NCI-H774 (cell line): ENCODE measurements at places on chromosomes 7 and 10.

DNA sequence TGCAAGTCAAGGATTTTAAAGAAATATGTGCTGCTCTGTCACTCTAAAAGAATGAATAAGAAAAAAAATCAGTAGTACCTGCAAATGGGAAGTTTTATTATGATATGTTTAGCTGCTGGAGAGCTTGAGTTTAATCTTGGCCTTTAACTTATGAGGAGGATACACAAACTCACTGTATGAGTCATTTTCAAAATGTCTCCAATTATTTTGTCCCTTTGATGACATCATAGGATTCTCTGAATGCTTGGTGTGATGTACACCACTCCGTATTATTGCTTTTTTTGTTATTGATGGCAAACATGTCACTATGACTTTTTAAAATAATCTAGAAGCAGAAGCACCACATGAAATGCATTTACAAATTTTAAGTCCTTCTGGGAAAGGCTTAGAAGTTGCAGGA lies 125.8 kb downstream of the RALA start:
- no peak for DNase-seq

GRCh38 chr7:30694218-30694745 lies 12.0 kb upstream of the CRHR2 start:
- DNase-seq: no peak

- peak; percentile 66 for DNase-seq
Measured at GRCh38 chr7:10181996-10182395, 791.7 kb upstream of the PHF14 start.

DNA sequence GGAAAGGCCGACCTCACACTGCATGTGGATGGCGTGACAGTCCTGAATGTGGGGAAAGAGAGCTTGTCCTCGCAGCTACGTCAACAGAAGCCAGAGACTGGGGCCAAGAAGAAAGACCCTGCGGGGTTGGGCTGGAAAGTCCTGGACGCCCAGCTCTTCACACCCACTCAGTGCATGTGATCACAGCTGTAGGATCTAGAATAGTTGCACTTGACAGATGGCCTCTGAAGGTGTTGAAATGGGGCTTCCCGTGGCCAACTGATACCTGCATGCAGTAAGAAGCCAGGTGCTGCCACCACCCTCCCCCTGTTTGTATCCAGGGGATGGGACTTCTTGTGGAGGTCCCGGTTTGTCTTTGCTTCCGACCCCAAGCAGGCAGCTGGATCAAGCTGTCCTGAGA lies 34.1 kb upstream of the OCM2 start:
- no peak for DNase-seq

GRCh38 chr7:19971956-19972355 lies 198.5 kb upstream of the TMEM196 start:
- DNase-seq: no peak

DNA sequence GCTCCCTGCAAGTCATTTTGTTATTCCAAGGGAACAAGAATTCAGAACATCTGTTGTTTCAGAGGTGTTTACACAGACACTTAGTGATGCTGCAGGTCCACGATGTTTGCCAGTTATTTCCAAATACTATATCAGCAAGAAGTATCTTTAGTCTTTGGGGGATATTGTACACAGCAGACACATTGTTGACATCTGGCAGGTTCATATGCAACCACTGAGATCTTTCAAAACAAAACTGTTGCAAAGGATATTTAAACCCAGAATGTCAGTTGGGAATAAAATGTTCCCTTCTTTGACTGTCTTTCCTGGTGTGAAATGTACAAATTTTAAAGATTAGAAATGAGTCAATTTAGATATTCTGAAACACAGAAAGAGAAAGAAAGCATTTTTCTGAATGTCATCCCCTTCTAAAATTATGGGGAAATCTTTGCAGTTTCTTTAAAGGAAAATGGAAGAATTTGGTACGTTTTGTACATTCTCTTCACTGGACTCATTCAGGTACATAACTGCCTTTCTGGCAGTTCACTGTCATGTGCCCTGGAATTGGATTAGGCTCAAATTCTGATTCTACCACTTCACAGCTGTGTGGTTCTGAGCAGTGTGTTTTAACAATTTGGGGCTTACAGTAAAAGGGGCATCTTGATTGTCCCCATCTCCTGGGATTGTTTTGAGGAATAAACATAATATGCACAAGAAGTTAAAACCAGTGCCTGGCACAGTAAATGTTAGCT lies 40.3 kb upstream of the CELF2 start:
- no peak for DNase-seq

- DNase-seq: no peak
Measured at GRCh38 chr10:24278176-24278889, 69.4 kb downstream of the KIAA1217 start.

- DNase-seq: no peak
Measured at GRCh38 chr7:36131499-36131898, 21.6 kb upstream of the EEPD1 start.

DNA sequence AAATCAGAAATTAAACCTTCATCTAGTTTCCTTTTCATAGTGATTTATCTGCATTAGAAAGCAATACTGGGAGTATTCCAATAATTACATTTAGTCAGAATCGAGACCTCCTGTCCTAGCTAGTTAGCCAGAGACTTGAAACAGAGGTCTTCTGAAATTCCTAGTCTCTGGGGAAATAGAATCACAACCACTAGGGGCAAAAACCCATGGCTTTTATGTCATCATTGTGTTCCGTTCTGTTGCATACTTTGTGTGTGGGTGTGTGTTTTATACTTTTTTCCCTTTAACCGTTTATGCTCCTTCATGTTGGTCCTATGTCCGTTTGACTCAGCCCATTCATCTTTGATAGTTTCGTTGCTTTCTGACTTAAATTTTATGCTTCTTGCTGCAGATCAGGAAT lies 79.8 kb downstream of the RALA start:
- DNase-seq: no peak

GRCh38 chr7:12127455-12127854 lies 83.6 kb upstream of the TMEM106B start:
- DNase-seq: no peak

DNA sequence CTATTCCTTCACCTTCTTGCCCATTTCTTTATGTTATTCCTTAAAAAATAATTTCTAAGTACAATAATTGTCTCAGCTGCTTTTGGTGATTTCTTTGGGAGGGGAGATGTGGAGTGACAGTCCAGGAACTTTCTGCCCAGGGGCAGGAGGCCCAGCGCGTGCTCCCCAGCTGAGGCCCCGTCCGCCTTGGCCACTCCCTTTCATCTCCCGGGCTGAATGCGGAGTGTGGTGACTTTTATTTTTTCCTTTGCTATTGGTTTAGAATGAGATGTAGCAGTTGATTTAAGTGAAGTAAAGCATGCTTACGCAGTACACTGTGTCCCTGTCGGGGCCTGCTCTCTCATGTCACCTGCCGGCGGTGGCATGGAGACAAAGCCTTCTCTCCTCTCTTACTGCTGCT lies 141.6 kb downstream of the MGMT start:
- no peak for DNase-seq

DNA sequence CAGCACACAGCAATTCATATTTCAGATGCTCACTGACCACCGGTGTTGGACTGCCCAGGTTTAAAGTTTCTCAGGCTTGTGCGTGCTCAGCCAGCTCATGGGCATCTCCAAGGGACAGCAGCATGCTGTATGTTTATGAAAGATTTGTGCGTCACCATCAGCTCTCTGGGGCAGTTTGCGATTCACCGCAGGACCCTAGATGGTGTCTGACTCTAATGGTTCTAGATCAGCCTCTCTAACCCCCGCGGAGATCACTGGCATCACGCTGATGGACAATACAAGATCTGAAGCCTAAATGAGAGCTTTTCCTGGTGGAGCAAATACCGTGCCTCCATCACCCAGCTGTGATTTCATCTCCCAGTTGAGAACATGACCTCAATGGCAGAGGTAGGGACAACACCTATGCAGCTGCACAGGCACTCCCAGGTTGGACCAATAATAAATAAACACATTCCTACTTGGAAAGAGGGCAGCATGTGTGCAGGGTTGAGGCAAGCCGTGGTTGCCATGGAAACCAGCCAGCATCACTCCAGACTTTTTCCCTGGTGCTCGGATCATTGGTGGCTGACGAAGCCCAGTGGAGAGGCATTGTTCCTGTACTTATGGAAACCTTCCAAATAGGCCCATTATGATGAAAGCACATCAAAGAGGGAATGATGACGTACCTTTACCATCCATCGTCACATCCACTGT lies 253.6 kb downstream of the KCNMA1 start:
- DNase-seq: no peak

DNA sequence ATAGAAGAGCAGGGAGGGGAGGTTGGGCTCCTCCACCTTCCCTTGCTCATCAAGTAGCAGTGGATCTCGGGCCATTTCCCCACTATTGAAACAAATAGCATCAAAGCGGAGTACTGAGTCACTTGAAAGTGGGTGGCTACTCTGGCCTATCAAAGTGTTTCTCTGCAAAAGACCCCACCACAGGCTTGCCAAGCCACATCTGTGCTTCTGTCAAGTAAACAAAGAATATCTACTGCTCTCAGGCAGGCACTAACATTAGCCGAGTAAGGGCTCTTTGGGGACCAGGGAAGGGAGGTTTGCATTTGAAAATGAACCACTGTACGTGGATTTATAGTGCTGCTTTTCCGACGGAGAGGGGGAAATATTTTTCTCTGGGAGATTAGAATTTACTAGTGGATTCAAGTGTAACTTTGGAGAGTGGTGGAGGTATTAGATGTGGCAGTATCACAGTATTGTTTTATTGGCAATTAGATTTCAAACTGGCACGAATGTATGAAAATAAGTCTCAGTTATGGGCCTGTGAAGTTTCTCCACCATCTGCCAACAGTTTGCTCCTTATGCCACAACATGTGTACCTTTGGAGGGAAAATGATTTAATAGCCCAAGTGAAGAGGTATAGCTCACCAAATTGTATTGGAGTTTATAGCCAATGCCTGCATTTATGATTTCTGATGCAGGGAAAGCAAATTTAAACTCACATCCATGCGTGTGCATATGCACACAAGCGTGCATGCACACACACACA lies 97.5 kb downstream of the RPS24 start:
- DNase-seq: no peak

DNA sequence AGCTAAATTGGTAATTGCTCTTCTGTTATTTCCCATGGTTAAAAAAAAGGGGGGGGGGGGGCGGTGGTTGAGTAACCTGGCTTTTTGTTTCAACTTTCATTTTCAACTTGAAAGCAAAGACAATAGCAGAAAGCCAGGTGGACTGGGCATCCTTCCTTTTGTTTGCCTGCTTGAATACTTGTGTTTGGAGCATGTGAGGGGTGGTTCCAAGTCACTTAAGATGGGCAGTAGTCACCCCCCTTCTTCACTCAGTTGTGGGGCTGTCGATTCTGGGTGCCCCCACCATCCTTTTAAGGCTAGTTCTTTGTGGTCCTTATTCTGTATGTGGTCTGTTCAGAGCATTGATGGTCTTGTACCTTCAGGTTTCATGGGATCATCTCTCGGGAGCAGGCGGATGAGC lies 165.6 kb upstream of the PRR15 start:
- peak; percentile 38 for DNase-seq

DNA sequence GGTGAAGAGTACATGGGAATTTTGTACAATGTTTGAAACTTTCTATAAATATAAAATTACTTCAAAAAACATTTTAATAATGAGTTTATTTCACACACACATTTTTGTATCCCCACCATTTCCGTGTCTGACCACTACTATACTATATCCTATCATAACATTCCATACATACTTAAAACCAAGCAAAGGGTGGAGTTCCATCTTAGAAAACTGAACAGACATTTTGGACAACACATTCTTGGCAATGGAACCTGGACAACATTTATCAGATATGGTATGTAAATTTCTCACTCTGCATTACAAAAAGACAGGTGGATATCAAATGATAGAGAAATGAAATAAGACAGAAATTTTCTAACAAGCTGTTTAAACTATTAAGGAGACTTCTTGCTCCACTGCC lies 168.9 kb downstream of the TWIST1 start:
- no peak for DNase-seq

DNA sequence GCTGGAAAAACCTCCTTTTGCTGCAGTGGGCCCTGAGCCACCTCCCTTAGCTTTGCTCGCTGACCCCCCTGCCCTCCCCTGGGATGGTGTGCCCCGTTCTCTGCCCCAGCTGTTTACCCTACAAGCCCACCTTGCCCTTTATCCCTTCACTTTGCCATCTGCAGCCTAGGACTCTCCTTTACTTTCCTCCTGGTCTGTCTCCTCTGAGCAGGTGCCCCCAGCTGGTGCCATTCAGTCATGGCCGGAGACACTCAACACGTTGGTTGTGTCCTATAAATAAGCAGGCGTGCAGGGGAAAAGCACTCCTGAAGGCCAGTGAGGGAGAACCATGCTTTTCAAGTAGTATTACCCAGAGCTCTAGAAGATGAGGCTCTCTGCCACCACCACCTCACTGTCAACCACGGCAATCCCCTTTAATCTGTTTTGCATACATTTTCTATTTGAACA lies 6.1 kb downstream of the RASSF4 start:
- DNase-seq: no peak

DNA sequence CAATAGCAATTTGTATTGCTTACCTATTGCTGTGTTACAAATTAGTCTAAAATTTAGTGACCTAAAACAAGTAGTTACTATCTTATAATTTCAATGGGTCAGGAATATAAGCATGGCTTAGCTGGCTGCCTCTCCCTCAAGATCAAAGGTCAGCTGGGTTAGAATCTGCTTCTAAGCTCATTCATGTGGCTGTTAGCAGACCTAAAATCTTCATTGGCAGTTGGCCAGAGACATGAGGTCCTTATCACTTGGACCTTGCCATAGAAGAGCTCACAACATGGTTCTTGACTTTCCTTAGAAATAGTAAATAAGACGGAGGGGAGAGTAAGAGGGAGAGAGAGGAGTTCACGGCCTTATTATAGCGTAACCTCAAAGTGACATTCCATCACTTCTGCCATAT lies 468.0 kb downstream of the HTR7 start:
- no peak for DNase-seq

GRCh38 chr7:21566094-21566493 lies 23.3 kb downstream of the DNAH11 start:
- DNase-seq: no peak
